ENCODE measurements at places on chromosomes 11 and 22.

- DNase-seq, result no peak
Measured at GRCh38 chr11:103043826-103044678, 47.9 kb downstream of the DCUN1D5 start.

DNA sequence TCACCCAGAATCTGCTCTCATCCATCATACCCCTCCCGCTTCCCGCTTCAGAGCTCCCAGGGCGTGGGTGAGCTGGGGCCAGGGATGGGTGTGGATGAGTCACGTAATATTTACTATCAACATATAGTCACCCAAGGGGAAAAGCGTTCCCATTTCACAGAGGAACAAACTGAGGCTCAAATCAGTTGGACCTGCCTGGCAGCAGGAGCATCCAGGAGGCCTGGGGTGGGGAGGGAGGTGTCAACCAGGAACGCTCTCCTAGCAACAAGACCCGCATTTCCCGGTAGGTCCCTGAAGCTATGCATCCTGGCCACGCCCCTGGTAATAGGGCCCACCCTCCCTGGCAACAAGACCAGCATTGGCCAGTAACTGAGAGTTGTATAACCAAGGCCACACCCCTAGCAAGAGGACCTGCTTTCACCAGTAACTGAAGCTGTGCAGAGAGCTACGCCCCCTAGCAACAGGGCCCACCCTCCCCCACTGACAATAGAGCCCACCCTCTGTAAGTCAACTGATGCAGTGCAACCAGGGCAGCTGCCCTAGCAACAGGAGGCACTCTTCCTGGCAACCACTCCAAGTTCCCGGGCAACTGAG, 32.7 kb upstream of the TXNRD2 start:
- DNase-seq, result peak; percentile 78

GRCh38 chr22:44703255-44703870, 1.4 kb downstream of the PRR5 start:
- no peak for DNase-seq

DNA sequence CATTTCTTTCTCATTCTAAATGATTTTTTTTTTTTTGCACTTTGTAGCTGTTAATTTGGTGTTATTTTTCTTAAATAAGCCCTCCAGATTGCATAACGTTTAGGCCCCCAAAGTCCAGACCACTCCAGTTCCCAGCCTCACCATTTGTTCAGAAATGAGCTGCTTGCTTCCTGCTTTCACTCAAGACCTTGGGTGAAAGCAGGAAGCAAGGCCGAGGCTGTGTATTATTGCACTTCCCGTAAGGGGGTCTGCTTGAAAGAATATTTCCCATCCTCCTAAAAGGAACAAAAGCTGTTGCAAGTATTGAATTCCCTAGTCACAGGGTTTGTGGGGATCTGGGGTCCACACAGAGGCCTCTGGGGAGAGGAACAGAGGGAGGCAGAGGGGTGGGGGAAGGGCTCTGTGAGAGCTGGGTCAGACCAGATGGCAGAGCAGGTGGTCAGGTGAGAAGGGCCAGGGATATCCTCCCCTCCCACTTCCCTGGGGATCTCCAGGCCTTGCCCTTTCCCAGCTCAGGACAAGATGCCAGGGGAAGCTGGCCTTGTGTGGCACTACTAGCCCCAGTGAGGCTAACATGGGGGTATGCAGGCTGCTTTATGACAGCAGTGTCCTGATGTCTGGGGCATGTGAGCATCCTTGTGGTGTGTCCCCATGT, 51.6 kb upstream of the MYEOV start:
- DNase-seq, result no peak

GRCh38 chr11:63239254-63239653, 4.1 kb downstream of the SLC22A25 start:
- no peak for DNase-seq

- DNase-seq, result no peak
Measured at GRCh38 chr11:3115321-3115720, 49.8 kb downstream of the OSBPL5 start.

GRCh38 chr22:25012741-25013143, 60.2 kb downstream of the KIAA1671 start:
- no peak for DNase-seq

DNA sequence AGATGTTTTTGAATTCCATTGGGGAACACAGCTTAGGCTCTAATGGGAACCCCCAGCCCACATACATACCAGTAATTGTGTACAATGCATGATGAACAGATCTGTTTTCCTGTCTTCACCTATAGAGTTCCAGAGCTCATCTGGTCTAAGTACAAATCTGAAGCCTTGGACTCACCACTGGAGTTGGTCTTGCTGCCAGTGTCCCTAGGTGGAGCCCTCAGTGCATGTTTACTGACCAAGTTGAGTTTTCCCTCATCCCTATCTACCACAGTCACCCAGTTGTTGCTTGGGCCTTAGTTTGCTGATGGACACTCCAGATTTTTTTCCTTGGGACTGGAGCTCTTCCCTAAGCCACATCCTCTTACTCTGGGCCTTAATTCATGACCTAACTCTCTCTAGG, 159.2 kb upstream of the DDI1 start:
- DNase-seq, result no peak

DNA sequence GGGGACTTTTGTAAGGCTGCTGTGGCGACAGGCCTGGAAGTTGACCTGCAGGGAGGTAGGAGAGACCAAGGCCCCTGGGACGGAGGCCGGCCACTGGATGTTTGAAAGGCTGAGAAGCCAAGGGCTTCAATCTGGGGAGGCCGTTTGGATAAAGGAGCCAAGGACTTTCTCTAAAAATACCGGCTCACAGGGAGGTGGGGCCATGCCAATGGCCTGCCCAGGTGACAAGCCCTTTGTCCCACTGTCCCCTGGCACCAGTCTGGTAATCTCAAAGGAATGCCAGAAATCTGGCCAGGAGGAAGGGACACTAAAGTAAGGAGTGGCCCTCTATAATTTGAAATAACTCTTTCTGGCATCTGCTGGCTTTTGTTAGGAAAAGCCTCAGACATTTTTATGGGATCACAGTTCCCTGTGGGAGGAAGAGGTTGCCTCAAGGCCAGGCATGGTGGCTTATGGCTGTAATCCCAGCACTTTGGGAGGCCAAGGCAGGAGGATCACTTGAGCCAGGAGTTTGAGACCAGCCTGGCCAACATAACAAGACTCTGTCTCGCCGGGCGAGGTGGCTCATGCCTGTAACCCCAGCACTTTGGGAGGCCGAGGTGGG, 1.9 kb upstream of the CHKA start:
- DNase-seq, result no peak

- DNase-seq, result no peak
Measured at GRCh38 chr11:118232659-118233058, 7.8 kb upstream of the JAML start.

- DNase-seq, result no peak
Measured at GRCh38 chr11:68890490-68891231, 13.0 kb downstream of the MRPL21 start.

GRCh38 chr11:27285761-27286160, 77.3 kb downstream of the CCDC34 start:
- DNase-seq, result no peak

DNA sequence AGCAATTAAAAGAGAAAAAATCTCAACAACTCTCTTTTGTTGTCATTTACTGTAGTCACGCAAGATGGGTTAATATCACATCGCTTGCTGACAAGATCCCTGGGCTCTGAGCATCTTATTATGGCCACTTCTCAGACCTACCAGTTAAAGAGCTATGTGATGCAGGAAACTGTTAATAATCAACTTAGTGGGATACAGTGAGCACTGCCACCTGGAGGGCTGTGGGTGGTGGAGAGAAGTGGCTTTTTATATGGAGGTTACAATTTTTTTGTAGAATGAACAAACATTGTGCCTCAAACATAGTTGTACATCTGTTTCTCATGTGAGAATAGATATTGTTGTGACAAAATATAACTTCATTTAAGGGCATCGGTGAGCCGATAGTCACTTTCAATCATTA, 181.0 kb downstream of the TENM4 start:
- no peak for DNase-seq

DNA sequence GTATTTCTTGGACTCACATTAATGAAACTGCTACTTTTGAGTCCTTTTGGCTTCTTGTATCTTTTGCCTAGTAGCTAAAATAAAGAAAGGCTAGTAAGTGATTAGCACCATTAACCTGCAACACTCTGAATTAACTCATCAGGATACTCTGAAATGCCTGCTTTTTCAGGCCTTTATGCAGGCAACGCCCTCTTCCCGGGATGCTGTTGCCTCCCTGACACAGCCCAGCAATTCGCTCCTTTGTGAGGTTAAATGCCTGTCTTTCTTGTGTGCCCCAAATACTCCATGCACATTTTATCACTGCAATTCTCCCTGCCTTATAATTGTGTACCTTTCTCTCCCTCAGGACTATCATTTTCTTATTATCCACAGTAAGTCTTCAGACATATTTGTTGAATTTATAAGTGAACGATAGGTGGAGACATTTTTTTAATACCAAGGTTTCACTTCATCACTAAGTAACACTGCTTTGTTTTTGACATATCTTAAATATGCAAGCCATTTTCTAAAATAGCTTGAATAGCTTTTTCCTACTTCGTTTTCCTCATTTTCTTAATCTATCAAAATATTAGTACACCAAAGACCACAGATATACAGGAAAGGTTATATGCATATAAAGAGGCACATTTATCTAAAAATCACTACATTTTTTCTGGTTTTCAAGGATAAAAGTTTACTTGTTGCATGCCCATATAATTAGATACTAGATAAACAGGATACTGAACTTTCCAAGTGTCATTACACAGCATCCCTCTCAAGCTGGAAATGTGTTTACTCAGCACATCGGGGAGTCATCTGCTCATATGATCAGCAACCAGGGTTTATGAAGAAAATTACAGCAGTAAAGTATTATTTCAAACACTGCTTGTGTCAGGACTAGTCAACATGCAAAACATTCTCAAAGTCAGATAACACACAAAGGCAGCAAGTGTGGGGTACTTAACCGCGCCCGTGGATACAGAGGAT, 48.5 kb upstream of the DDI1 start:
- DNase-seq, result no peak

GRCh38 chr11:70762810-70763209, 364.5 kb downstream of the CTTN start:
- DNase-seq, result no peak

DNA sequence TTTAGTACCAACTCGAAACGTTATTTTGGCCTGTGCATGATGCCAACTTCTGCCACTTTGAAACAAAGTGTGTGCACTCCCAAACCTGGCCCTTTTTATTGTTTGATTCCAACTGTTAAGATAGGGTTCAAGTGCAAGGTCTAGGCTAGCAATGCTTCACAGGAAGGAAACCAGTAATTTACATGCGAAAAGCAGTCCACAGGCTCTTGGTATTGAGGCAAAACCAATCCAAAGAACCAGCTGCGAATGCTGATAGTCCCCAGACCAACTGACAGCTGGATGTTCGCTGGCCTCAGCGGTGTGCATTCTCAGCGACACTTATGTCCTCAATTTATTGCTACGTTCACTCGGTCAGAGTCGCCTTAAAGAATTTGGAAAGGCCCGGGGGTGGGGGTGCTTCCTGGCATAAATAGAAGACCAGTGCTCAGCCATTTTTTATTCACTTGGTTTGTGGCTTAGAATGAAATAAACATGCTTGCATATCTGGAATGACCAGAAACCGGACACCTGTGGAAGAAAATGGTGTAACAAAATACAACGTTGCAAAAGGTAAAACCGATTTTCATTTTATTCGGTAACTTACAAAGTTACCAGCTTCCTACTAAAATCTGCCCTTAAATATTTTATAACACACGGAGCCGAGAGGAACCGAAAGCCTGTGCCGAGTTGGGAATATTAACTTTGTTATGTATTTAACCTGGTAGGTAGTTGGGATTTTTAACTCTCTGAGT, 1.6 kb downstream of the CPT1A start:
- DNase-seq, result no peak

GRCh38 chr11:68780829-68781228, 29.5 kb upstream of the TESMIN start:
- peak; percentile 31 for DNase-seq

GRCh38 chr11:87265132-87265531, 227.4 kb downstream of the TMEM135 start:
- no peak for DNase-seq

DNA sequence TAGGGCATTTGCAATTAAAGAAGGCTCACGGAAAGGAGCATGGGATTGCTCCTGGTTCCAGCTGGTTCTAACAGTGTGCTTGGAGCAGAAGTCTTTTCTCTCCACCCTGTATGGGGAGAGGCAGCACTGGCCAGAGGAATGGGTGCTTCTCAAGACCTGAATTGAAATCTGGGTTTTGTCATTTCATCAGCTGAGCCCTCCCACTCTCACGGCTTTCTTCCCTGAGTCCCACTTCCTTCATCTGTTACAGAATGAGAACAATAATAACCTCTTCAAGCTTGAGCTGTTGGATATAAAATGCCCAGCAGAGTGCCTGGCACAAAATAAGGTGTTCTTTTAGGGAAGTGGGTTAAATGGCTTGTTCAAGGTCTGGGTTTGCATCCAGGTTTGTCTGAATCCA, 17.2 kb downstream of the CNTF start:
- no peak for DNase-seq

DNA sequence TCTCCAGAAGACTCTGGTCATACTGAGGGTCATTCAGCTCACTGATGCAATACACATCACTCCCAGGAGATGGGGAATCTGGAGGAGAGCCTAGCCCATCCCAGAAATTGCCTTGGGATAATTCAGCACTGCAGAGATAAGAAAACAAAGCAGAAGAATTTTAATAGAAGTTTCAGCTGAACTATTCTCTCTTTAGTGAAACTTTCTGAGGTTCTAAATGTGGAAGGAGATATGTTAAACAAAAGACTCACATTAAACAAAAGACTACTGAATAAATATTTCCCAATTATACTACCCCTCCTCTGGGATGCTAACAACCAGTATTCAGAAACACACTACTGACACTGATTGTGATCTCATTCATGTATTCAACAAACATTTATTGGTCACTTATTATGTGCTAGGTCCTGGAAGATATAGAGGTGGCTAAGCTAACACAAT, 47.8 kb downstream of the C2CD3 start:
- DNase-seq, result no peak

GRCh38 chr22:30855677-30856518, 112.7 kb downstream of the MORC2 start:
- DNase-seq, result no peak

DNA sequence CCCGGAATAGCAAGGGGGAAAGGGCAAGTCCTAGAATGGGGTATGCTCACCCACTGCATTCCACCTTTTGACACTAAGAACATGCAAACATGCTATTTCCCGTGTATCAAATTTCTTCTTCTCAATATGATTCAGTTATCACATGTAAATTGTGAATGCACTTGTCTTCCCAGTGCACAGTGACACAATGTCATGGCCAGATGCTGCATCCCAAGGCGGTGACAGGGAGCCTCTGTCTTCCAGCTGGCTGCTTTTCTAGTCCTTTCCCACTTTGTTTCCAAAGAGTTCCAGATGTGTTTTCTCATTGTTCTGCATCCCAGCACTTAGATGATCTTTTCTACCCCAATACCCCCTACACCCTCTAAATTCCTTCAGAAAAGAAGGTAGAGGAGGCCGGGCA, 12.4 kb downstream of the SLC25A18 start:
- no peak for DNase-seq

DNA sequence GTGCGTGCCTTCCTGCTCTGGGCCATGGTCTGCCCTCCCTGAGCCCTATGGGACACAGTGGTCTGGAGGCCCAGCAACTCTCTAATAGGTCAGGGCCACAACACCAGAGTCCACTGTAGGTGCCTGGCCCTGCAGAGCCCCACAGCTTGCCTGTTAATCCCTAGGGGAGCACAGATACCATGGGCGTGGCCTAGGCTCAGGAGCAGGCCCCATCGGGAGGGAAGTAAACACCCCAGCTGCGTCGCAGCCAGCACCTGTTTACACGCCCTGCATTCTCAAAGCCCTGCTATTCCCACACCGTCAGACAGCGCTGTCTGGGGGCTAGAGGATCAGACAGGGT, 2.5 kb downstream of the KCTD17 start:
- no peak for DNase-seq
